ENCODE measurements at places on chromosomes 1 and 21.

DNA sequence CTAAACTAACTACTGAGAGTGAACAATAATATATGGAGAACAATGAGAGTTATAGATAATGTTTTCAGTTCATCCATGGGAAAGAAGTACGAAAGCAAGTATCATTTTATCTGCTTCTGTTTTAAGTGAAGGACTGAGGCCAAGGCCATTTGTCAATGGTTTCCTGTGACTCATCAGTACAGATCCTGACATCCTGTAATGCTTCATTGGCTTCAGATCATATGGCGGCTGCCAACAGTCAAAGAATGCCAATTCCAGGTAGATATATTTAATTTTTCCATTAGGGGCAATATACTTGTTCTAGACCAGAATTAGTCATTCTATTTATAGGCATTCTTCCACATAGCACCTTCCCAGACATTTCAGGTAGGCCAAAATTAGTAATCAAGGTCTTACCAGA, 97.3 kb downstream of the USH2A start:
- no peak for DNase-seq

GRCh38 chr1:186643614-186644013, 36.6 kb downstream of the PTGS2 start:
- peak; percentile 64 for DNase-seq

- DNase-seq: no peak
Measured at GRCh38 chr1:12436817-12437599, 181.0 kb downstream of the DHRS3 start.

DNA sequence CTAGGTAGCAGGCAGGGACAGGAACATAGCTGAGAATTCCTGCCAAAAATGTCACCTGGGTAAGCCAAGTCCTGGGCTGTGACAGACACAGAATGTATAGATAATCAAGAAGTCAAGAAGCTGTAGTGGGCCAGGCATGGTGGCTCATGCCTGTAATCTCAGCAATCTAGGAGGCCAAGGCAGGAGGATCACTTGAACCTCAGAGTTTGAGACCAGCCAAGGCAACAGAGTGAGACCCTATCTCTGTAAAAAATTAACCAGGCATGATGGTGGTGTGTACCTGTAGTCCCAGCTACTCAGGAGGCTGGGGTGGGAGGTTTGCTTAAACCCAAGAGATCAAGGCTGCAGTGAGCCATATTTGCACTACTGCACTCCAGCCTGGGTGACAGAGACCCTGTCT, 3.3 kb upstream of the ALG14 start:
- DNase-seq: no peak

DNA sequence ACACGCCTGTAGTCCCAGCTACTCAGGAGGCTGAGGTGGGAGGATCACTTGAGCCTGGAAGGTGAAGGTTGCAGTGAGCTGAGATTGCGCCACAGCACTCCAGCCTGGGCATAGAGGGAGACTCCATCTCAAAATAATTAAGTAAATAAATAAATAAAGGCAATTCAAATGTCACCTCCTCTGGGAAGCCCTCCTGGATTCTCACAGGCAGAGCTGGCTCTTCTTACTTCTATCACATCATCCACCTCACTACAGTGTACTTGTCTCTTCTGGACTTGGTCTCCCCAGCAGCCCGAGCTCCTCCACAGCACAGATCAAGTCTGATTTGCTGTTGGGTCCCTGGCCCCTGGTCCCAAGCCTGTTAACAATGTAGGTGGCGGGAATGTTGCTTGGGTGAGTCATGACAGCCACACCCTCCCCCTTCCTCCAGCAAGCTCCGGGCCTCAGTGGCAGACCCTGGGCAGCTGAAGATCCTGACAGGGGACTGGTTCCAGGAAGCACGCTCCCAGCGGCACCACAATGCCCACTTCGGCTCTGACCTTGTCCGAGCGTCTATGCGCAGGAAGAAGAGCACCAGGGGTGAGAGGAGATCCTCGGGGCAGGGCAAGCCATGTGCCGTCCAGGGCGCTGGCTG, 5.3 kb downstream of the SYTL1 start:
- DNase-seq: no peak

- DNase-seq: no peak
Measured at GRCh38 chr1:186113461-186113860, 261.6 kb downstream of the TPR start.

DNA sequence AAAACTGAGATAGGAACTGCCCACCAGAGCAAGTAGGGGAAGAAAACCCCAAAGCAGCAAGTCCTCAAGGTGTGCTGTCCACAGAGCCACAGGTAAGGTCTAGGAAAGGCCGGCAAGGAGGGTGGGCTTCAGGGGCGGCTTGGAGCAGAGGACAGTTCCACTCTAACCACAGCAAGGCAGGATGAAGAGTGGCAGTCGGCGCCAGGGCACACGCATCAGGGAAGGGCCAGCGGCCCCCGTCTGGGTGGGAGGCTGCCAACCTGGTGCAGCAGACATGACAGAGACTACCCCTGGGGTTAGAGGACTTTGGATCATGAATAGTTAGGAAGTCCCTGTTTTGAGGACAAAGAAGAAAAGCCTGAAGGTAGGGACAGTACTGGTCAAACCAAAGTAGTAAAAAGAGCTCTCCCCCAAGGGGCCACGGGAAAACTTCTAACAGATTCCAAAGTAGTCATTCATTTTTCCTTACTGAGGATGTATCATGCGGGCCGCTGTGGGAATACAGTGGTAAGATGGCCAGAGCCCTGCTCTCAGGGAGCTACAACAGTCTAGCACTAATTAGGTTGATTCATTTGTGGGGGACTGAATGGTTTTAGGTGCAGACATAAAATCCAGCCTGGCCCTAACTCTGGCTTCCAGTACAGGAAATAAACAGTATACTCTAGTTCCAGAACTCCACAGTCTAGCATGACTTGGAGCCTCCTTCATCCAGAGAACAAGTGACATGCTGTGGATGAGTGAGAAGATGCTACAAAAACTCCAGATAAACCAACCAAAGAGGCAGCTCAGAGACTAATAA, 3.5 kb upstream of the RAP1GAP start:
- DNase-seq: no peak

DNA sequence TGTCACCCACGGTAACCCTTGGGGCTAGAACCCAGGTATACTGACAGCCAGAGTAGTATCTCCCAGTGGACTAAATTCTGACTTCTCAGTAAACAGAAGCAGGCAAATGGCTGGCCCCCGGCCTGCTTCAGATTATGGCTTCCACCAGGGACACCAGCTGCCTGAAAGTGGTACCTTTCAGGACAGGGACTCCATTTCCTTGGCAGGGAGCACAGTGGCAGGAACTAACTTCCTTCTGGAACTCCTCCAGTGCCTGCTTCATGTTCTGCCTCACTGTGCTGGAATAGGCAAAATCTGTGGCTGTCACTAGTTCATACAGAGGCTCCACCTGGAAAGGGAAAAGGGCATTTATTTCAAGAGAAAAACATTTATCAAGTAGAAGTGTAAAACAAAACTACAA, 32.7 kb downstream of the C8B start:
- DNase-seq: no peak

DNA sequence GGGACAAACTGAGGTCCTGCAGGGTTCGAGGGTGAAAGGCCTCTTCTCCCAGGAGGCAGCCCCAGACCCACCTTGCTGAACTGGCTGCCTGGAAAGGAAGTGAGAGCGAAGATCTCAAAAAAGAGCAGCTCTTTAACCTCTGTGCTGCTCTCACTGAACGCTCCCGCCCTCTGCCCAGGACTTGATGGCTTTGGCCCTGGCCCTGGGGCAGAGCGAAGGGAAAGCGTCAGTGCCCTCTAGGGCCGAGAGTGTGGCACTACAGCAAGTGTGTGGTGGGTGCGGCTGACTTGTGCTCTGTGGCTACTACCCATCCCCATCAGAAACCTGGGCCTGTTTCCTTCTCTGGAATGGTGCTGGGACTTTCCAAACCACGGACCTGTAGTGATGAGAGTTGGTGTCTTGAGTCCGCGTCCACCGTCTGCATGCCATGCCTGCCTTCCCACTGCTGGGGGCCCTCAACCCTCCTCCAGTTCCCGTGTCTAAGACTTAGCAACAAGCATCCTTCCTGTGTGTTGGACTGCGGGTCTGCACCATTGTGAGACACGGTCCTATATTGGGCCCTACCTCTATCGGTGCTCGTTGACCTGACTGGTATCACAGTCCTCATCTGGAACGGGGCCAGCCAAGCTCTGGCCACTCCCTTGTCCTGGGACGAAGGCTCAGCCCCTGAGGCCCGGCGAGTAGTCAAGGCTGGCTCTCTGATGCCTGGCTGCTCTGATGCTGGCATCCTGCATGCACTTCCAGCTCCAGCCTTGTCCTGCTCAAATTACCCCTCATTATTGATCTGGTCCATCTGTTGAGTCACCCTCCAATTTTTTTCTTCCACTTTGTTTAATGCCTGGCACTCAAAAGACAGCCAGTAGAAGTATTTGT, 180.3 kb downstream of the DISC1 start:
- DNase-seq: peak; percentile 88

DNA sequence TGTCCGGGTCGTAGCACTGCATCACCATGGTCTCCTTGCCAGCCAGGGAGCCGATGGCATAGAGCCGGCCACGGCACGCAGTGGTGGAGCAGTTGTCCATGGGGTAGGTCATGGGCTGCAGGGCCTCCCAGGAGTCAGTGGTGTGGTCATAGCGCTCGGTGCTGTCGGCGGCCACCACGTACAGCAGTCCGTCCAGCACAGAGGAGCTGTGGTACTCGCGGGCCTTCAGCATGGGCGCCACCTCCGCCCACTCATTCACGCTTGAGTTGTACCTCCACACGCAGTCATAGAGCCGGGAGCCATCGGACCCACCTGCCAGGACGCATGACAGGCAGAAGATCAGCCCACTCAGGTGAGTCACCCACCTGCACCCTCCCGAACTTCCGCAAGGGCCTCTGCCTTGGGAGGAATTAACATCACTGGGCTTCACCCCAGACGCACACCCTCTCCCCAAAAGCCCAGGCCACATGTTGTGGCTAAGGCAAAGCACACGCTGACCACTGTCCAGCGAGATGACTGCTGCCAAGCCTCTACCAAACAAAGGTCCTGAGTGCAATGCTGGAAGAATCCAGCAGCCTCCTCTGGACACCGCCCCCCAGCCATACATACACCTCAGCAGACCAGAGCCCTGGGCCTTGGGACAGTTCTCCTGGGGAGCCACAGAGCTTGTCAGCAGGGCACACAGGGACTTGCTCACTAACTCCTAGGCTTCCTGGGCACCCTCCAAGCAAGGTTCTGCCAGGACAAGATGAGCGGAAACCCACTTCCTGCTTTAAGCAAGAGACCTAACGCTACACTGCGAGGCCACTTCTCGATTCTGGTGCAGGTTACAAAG, 3.3 kb downstream of the KLHL21 start:
- DNase-seq: peak; percentile 78

- no peak for DNase-seq
Measured at GRCh38 chr1:12039164-12039525, 19.8 kb downstream of the MIIP start.

DNA sequence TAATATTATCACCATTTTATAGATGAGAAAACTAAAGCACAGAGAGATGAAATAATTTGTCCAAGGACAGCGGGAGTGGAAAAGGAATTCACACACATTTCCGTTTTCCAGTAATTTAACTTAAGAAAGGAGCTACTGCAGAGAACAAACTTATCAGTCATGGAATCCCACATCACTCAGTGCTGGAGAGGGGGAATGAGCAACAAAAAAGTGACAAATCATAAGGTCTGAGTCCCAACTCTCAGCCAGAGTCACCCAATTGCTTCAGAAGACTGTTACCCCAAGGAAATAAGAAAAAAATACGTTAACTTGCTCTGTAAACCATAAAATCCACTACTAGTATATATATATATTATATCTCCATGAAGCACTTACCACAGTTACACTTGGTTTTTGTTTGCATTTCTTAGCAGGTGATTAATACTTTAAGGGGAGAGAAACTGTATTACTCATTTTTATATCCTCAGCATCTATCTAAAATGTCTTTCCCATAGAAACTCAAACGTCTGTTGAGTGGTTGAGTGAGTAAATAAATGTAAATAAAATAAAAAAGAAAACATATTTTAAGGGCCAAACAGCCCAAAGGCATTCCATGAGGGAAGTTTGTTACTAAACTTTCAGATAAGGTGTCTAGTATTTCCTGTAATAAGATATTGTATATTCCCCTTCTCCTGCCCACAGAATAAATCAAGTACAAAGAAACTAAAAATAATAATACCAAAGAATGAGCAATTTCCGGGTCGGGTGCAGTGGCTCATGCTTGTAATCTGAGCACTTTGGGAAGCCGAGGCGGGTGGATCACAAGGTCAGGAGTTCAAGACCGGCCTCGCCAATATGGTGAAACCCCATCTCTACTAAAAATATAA, 76.8 kb downstream of the SLC45A1 start:
- peak; percentile 41 for DNase-seq

GRCh38 chr1:101440485-101440884, 203.7 kb downstream of the S1PR1 start:
- no peak for DNase-seq

DNA sequence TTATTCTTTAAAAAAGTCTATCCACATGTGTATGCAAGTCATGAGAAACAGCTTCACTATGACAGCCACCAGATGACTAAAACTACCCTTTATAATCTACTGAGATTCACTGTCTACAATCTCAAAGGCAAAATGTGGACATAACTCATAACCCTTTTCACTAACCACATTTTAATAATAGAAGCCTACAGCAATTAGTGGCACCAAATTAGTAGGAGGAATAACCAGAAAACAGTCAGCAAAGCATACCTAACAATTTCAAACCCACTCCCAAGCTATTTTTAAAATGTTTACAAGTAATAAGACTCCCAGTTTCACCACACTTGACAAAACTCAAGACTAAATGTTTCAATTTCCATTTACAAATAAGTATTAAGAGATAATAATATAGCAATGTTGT, 442.9 kb downstream of the PTPRC start:
- no peak for DNase-seq

GRCh38 chr1:24724345-24725208, 20.7 kb upstream of the CLIC4 start:
- DNase-seq: no peak

DNA sequence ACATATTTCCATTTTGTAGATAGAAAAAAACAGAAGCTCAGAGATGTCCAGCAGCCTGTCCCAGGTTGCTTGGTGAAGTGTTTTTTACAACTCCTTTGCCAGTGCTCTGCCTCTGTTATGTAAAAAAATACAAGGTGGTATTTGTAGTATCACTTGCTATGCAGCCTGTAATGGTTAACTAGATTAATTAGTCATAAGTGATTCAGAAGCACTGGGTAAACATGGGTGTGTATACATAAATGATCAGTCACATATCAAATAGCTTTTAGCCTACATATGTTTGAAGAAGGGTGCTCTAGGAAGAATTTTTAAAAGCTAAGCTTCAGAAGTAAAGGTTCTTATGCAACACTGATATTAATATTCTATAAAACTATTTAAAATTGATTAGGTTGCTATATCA, 70.0 kb upstream of the MAGI3 start:
- DNase-seq: no peak

GRCh38 chr1:24695202-24695974, 49.9 kb upstream of the CLIC4 start:
- DNase-seq: no peak

DNA sequence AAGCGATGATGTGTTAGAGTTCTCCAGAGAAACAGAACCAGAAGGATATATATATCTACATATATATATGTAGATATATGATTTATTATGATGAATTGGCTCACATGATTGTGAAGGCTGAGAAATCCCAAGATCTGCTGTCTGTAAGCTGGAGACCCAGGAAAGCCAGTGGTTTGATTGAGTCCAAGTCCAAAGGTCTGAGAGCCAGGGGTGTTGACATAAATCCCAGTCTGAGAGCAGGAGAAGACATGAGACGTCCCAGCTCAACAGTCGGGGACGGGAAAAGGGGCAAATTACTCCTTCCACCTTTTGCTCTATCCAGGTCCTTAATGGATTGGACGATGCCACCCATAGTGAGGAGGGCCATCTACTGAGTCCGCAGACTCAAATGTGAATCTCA, 126.6 kb downstream of the PRDM2 start:
- no peak for DNase-seq
